ENCODE measurements at places on chromosomes 2 and 18.

- no peak overlapping the region for H3K4me3 ChIP-seq
- H3K36me3 ChIP-seq: no peaks in the 10 kb centered on the region
- no peaks in the 10 kb centered on the region for H3K4me1 ChIP-seq
- H3K27ac ChIP-seq: no peak overlapping the region
- H3K27me3 ChIP-seq: no peaks in the 10 kb centered on the region
- DNase-seq: no peak
Observed at GRCh38 chr2:148132412-148132811, 111.5 kb downstream of the MBD5 start.

GRCh38 chr18:24396082-24396633 is 1.5 kb downstream of the OSBPL1A start:
- H3K36me3 ChIP-seq: no peaks in the 10 kb centered on the region
- no peaks in the 10 kb centered on the region for H3K27me3 ChIP-seq
- DNase-seq: no peak
- no peak overlapping the region for H3K4me3 ChIP-seq

- no peak overlapping the region for H3K27ac ChIP-seq
- H3K4me1 ChIP-seq: no peaks in the 10 kb centered on the region
- no peak overlapping the region for H3K4me3 ChIP-seq
- DNase-seq: no peak
Observed at GRCh38 chr2:29405707-29406106, 290.5 kb downstream of the CLIP4 start.

- no peak for DNase-seq
- no peaks in the 10 kb centered on the region for H3K27me3 ChIP-seq
- H3K4me1 ChIP-seq: no peaks in the 10 kb centered on the region
- H3K36me3 ChIP-seq: no peaks in the 10 kb centered on the region
- no peak overlapping the region for H3K4me3 ChIP-seq
Observed at GRCh38 chr2:58709274-58709673, 468.1 kb upstream of the FANCL start.

DNA sequence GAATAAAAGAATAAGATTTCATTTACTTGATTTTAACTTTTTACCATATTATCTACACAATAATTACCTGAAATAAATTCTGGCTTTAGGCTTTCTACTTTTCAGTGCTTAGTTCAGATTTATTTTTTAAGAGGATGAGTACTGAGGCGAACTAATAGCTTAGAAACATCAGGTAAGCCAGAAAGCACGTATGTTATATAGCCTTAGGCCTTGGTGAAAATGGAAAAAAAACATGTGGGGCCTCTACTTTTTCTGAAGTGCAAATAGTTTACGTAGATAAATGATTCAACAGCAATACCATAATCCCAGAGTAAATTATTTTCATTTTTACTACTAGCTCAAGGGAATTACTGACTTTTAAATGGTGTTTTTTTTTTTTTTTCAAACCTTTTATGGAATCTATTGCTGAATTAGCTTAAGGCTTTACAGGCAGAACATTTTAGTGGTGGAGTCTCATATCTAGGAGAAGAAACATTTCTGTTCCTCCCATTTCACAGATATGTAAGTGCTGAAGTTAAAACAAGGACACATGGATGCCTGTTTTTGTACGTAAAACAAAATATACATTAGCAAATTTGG is 6.2 kb downstream of the CPS1 start:
- no peak overlapping the region for H3K4me3 ChIP-seq
- H3K4me1 ChIP-seq: no peaks in the 10 kb centered on the region
- H3K27ac ChIP-seq: no peak overlapping the region
- DNase-seq: no peak

DNA sequence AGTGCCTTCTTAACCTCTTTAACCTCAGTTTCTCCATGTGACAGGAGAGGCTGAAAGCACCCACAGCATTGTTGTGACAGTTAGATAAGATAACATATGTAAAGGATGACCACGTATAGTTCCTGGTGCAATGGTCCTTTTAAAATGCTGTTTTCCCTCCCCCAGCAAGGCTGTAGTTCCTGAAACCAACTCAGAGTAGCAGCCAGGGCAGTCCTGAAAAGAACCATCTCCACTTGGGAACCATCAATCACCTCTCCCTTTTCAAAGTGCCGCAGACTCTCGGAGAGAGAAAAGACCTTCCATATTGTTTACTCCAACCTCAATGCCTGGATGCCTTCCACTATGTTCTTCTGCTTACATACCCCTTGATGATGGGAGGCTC is 158.8 kb downstream of the DDX1 start:
- peaks cover 13% of the 10 kb centered on the region for H3K4me1 ChIP-seq
- no peak overlapping the region for H3K27ac ChIP-seq

Data from iPS DF 6.9 (cell line).